ENCODE measurements at places on chromosomes 13 and 19. TPM values are rescaled to one million over a fixed set of nuclear protein-coding genes. Genes with fewer than 3 reads are reported as not detected.

GRCh38 chr13:101892296-101892695 is 439.8 kb downstream of the ITGBL1 start:
- DNase-seq, result no peak

FBN3 gene
- polyA plus RNA-seq, result 33.9 TPM

GRCh38 chr19:55956431-55956830 is 8.8 kb downstream of the NLRP8 start:
- no peak for DNase-seq

SSC5D gene
- polyA plus RNA-seq, result 1.2 TPM

OR7A5 gene
- 0.03 TPM for polyA plus RNA-seq

DNA sequence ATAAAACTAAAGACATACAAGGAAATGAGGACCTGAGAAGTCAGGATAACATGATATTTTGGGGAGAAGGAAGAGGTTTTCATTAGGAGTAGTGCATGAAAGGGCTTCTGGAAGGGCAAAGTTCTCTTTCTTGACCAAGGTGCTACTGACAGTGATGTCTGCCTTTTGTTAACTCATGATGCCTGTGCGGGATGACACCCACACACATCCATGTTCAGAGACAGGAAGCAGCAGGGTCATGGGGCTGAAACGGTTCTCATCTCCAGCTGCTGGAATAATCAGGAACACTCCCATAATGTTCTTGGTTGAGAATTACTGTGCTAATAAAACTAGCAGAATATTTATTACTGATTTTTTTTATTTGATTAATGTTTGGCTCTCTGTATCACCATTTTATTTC is 29.1 kb downstream of the KCNC3 start:
- DNase-seq, result no peak

RPS15 gene
- polyA plus RNA-seq, result 584 TPM

DNA sequence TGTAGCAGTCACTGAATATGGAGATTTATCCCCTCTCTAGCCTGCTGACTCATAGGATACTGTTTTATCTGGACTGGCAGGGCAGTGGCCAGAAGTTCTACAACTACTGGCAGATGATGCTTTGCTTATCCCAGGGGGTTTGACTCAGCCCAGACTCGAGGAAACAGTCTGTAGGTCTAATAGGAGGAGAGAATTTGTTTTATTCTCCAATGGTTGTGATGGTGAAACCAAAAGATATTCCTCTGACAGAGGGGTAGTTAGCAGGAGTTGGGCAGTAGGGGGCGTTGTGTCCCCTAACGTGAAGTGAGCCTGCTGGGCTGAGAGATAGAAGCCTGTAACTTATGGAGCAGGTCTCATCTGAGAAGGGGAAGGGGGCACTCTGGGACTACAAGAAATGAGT is 74.9 kb downstream of the WTIP start:
- no peak for DNase-seq

KCNJ14 gene
- 0.67 TPM for polyA plus RNA-seq

GRIK5 gene
- 19.4 TPM for polyA plus RNA-seq

CDC34 gene
- polyA plus RNA-seq, result 68.8 TPM

DNA sequence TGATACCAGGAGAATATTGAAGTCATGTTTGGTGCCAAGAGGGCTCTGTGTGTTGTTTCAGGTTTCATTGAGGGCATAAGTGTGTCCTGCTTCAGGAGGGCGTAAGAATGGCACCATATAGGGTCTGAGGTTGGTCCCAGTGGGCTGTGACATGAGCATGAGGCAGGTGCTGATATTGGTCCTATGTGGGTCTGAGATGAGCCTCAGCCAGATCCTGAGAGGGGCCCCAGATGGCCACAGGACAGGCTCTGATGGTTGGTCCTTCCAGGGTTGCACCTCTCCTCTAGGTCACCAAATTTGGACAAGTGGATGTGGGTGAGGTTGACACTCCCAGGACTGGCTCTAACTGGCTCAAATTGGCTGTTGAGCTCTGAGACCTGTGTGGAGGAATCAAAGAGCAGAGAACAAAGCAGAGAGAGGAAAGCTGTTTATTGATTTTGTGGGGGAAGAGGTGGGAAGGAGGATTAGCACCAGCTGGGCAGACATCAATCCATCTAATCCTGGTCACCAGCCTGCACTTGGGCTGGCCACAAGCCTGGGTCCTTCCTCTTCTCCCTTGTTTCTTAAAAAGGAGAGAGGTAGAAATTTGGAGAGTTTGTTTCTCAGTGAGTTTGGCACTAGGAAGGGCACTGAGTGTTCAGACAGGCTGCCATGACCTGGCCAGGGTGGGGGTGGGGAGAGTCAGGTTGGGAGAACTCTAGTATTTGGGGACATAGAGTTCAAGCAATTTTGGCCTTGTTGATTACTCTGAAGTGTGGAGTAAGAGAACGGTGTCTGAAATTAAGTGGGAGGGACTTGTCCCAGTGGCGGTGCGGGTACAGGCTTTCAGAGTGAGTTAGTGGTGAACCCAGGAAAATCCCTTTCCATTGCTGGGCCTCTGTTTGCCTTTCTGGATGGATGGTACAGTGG is 38.7 kb downstream of the CYP2B6 start:
- DNase-seq, result no peak

- DNase-seq, result no peak
Measured at GRCh38 chr19:1164684-1165531, 9.2 kb downstream of the SBNO2 start.

DNA sequence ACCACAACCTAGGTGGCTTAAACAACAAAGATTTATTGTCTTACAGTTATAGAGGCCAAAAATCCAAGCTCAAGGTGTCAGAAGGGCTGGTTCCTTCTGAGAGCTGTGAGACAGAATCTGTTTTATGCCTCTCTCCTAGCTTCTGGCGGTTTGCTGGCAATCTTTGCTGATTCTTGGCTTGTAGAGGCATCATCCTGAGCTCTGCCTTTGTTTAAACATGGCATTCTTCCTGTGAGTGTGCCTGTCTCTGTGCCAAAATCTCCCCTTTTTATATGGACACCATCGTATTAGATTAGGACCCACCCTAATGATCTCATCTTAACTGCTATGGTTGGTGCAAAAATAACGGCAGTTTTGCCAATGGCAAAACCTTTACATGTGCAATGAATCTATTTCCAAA is 169.1 kb downstream of the CACNA1A start:
- no peak for DNase-seq

DNA sequence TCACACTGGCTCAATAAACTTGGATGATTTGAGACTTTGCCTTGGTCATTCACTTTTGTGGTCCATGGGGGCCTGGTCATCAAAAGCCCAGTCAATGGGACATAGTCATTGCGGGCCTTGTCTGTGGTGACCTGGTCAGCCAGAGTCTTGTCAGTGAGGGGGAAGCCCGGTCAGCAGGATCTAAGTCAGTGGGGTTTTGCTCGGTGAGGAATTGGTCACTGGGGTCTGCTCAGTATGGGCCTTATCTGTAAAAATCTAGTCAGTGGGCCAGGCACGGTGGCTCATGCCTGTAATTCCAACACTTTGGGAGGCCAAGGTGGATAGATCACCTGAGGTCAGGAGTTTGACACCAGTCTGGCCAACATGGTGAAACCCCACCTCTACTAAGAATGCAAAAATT is 63.7 kb upstream of the TPM4 start:
- DNase-seq, result no peak

DNA sequence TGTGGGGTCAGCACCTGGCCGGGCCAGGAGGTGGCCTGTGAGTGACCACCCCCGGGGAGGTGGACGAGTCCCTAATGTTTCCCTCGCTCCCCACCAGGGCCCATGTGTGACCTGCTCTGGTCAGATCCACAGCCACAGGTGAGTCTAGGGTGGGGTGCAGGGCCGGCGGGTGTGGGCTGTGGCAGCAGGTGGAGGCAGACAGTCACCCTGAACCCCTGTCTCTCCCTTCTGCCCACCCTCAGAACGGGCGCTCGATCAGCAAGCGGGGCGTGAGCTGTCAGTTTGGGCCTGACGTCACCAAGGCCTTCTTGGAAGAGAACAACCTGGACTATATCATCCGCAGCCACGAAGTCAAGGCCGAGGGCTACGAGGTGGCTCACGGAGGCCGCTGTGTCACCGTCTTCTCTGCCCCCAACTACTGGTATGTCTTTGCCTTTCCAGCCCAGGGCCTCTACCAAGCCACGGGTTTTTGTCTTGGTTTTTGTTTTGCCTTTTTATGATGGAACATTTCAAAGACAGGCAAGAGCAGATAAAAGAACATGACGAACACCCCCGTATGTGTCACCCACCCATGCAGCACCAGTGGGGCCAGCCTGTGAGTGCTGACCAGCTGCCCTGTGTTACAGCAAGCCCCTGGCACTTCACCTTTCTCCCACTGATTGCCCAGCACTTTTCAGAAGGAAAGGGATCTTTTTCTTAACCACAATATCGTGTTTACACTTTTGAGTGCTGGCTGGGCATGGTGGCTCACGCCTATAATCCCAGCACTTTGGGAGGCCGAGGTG is 24.9 kb downstream of the CCDC8 start:
- DNase-seq, result no peak

IFNL1 gene
- not detected for polyA plus RNA-seq

DNA sequence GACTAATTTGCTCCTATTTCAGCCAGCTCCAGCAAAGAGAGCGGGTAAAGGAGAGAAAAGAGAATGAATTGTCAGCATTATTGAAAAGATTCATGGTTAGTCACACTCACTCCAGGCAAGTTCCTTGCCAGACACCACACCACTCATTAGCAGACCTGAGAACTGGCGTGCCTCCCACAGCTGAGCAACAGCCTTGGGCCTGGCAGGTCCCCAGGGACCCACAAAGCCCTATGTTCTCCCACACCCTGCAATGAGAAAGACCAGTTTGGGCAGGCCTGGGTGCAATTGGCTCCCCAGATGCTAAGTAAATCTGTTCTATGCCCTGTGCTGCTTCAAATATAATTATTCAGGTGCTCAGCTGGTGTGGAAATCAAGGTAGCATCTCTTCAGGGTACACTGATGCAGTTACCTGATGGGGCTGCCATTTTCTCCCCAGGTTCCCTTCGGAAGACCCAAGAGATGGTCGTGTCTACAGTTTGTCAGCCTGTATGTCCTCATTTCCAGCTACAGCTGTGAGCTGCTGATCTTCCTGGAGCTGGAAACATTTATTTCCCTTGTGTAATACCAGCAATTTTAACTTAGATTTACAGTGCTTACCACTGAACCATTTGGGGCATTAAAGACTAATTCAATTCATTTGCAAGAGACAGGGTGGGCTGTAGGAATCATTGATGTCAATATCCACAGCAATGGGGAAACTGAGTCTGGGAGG is 405.0 kb downstream of the COG6 start:
- DNase-seq, result no peak

DNA sequence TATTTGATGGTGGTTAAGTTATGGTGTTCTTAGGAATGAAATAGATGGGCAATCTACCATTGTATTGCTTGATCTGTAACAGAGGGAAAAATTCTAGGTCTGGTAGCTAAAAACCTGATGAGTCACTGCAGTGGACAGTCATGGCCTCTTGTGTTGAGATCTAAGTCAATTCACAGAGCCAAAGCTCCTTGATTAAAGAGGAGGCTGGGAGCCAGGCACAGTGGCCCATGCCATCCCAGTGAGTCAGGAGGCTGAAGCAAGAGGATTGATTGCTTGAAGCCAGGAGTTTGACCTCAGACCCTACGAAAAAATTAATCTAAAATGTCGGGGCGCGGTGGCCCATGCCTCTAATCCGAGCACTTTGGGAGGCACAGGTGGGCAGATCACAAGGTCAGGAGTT is 67.1 kb upstream of the KPNA3 start:
- no peak for DNase-seq

ZNF416 gene
- 10.6 TPM for polyA plus RNA-seq

RDH8 gene
- not detected for polyA plus RNA-seq

DNA sequence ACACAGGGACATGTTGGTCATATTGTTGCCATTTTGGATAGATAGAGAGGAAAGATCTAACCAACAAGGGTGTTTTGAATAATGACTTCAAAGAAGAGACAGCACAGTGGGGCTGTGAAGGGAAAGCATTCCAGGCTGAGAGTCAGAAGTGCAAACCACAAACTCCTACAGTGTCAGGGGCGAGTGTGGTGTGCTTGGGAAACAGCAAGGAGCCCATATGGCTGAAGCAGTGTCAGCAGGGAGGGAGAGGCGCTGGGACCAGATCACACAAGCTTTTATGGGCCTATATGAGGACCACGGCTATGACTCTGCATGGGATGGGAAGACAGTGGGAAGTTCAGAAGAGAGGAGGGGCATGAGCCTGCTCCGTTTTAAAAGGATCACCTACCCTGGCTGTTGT is 166.4 kb downstream of the MYO16 start:
- DNase-seq, result no peak

DNA sequence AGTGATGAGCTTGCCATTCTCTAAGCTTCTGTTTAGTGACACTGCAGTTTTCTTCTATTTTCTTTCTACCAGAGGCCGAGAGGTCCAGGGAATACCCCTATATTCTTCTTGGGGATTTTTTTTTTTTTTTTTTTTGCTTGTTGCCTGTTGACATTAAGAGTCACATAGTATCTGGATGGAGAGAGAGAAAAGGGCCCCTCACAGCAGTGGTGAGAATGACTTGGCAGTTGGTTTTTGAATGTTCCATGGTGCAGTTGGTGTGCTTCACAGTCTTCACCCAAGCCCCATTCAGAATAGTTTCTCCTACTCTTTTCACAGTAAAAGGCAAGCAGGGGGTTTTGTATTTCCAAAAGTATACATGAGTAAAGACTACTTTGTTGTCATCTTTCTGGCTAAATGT is 577.9 kb downstream of the LMO7 start:
- no peak for DNase-seq
